Stimulated activated CD4-positive, alpha-beta T cell treated with anti-CD3 and anti-CD28 coated beads, Interleukin-4, amount 100 ng/mL, for 24 hours (primary cell): ENCODE measurements at places on chromosomes 5 and 9.

GRCh38 chr5:58228896-58229295, 231.0 kb downstream of the PLK2 start:
- no peak for DNase-seq

DNA sequence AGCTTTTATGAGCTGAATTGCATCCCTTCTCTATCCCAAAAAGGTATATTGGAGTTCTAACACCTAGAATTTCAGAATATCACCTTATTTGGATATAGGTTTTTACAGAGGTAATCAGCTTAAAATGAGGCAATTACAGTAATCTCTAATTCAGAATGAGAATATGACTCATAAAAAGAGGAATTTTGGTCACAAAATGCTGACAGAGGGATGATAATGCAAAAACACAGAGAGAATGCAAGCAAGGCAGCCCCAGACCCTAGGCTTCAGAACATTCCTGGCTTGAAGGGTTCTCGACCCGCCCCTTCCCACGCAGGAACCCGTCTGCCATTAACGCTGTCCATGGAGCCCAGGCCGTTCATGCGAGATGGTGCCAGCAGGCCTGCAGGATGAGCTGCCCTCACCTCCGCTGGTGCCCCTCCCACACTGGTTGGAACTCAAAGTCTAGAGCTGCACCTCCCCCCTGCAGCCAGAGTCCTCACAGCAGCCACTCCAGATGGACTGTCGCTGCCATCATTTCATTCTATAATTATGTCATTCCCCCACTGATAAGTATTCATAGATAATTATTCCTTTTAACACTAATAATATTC, 1173.4 kb upstream of the ACO1 start:
- DNase-seq = peak; percentile 6

DNA sequence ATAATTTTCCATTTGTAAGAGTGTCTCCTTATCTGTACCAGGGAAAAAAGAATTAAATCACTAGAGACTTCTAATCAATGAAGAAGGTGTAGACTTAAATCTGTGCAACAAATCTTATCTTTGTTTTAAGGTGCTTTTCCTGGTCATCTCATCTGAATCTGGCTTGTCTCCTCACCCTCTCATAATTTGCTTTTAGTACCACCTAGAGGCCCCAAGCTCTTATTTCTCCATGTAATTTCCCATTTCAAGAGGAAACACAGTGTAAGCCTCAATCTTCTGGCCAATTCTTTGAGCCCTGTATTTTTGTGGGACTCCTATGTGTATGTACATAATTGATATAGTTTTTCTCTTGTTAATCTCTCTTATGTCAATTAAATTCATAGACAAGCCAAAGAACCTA, 1975.3 kb upstream of the CDH6 start:
- DNase-seq = no peak

DNA sequence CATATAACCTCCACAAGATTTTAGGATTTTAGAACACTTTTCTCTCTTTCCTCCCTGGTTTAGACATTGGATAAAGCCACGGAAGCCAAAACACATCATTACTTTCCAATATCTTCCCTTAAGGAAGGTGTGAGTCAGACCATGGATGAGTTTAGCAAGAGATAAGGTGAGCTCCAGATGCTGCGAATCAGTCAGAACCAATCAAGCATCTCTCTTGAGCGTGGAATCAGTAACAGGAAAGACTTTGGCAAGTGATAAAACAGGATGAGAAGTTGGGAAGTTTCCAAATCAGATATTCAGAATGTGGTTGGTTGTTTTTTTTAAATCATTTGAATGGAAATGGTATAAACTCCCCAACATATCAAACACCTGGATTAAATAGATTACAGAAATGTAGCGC, 397.8 kb downstream of the EFNA5 start:
- no peak for DNase-seq

- peak; percentile 55 for DNase-seq
Observed at GRCh38 chr5:66814146-66814991, 218.2 kb downstream of the MAST4 start.
